ENCODE measurements at places on chromosomes 16 and 17. TPM values are rescaled to one million over a fixed set of nuclear protein-coding genes. Genes with fewer than 3 reads are reported as not detected.

The GGNBP2 gene
- 95.8 TPM for total RNA-seq

The CBX8 gene
- 5.9 TPM for total RNA-seq

The E2F4 gene
- total RNA-seq, result 41.0 TPM

The FOXJ1 gene
- 3.8 TPM for total RNA-seq

The RRAD gene
- 0.63 TPM for total RNA-seq

Measured in parietal lobe (tissue), 2 donors.